Camera-type eye (tissue), 1 donor: ENCODE measurements at places on chromosomes 16 and 17. TPM values are rescaled to one million over a fixed set of nuclear protein-coding genes. Genes with fewer than 3 reads are reported as not detected.

The AMFR gene
- 170 TPM for total RNA-seq

The TTLL6 gene
- total RNA-seq = 1.6 TPM

The TP53TG3F gene
- total RNA-seq = not detected

The ADAD2 gene
- 4.3 TPM for total RNA-seq

The CLDN6 gene
- total RNA-seq = not detected

The CDIP1 gene
- 22.1 TPM for total RNA-seq

The SOST gene
- total RNA-seq = 0.22 TPM

The CCDC200 gene
- not detected for total RNA-seq

The SEPTIN12 gene
- not detected for total RNA-seq

The PPL gene
- total RNA-seq = 37.7 TPM

The EZH1 gene
- 60.3 TPM for total RNA-seq

The CREBBP gene
- total RNA-seq = 105 TPM

The DNAI2 gene
- total RNA-seq = 0.44 TPM

The PPY gene
- not detected for total RNA-seq

The NOS2 gene
- total RNA-seq = 1.3 TPM
